ENCODE measurements at places on chromosomes 7 and 10.

- H3K36me3 ChIP-seq = peaks cover 3% of the 10 kb centered on the region
- H3K27me3 ChIP-seq = no peaks in the 10 kb centered on the region
- H3K4me3 ChIP-seq = no peak overlapping the region
- peaks cover 5% of the 10 kb centered on the region for H3K4me1 ChIP-seq
Observed at GRCh38 chr7:117184367-117184766, 138.5 kb downstream of the WNT2 start.

DNA sequence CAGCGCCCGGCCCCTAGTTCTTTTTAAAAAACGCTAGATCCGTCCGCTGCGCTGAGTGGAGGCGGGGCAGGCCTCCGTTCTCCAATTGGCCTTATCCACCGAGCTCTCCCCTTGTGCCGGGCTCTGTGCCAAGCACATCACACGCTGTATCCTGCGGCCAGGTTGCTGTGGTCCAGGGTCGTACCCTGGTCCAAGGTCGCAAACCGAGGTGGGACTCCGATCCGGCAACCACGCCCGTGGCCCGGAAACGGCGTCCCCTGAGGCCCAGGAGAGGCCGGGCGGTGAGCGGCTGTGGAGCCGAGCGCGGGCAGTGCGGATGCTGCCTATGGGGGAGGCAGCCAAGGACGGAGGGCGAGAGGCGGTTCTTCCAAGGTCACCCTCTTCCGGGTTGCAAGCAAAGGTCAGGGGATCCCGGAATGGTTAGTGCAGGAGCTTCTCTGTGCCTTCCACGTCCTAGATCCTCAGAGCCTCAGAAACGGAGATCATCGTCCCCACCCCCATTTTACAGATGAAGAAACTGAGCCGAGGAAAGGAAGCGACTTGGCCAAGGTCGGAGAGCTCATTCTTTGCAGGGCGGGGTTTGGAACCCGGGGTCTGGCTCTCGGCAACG lies 72.4 kb upstream of the LRRC4 start:
- peaks cover 4% of the 10 kb centered on the region for H3K4me1 ChIP-seq
- no peaks in the 10 kb centered on the region for H3K36me3 ChIP-seq
- H3K27me3 ChIP-seq = no peaks in the 10 kb centered on the region
- no peak overlapping the region for H3K27ac ChIP-seq

GRCh38 chr10:30392564-30392990 lies 41.4 kb upstream of the MAP3K8 start:
- peak; percentile 22 for DNase-seq
- peak overlapping the region; percentile 49 for H3K4me3 ChIP-seq
- peaks cover 7% of the 10 kb centered on the region for H3K4me1 ChIP-seq

DNA sequence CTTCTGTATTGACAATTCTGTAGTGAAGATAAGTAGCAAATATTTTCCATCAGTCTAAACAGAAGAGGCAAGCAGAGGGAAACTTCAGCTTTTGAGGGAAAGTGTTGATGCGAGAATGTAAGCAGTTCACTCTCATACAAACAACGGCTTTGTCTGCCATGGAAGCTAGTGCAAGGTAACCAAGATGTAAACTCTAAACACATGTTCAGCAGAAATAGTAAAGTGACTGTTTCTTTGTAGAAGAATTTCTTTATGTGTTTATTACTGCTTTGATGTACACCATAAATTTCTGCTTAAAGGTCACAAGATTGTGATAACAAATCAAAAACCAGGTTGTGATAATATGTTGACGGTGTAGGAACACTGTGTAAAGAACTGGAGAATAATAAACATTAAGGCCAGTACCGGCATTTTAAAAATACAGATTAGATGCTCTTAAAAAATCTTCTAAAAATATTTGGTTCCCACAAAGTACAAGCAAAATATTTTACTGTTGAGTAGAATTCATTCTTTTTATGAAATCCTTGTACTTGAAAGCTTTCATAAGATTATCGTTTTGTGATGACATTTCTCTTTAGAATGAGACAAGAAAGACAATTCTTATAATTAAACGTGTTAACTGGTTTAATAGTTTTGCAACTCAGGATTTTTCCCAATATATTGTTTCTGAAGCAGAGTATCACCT lies 34.2 kb downstream of the SEMA3C start:
- no peaks in the 10 kb centered on the region for H3K36me3 ChIP-seq
- H3K27ac ChIP-seq = peak overlapping the region; percentile 94
- no peaks in the 10 kb centered on the region for H3K27me3 ChIP-seq
- peaks cover 25% of the 10 kb centered on the region for H3K4me1 ChIP-seq
- H3K4me3 ChIP-seq = no peak overlapping the region

DNA sequence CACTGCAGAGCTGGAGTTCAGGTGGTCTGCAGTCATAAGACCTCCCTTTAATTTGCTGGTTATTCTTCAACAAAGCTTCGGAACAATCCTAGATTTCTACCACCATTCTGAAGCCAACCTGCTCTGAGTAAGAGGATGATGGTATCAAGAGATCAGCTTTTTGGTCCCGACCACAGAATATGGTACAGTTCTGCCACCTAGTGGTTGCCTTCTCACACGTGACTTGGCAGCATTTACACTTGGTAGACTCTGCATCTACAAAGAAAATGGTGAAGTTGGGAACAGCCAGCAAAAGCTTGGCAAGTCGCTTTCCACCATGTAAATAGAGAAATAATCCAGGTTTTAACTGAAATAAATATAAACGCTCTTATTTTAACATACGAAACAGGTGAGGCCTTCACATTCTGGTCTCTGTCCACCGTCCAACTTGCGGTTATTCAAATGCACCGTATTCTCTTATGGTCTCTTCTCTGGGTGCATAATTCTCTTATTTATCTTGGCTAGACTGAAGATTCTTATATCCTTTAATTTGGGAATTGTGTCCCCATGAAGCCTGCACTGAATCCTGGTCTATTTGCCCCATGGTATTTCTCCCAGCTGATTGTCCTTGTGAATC lies 173.9 kb upstream of the GRM3 start:
- no peaks in the 10 kb centered on the region for H3K4me1 ChIP-seq
- H3K4me3 ChIP-seq = no peak overlapping the region
- H3K36me3 ChIP-seq = no peaks in the 10 kb centered on the region
- H3K27me3 ChIP-seq = no peaks in the 10 kb centered on the region

- no peak overlapping the region for H3K27ac ChIP-seq
- H3K36me3 ChIP-seq = no peaks in the 10 kb centered on the region
- no peaks in the 10 kb centered on the region for H3K4me1 ChIP-seq
- H3K27me3 ChIP-seq = no peaks in the 10 kb centered on the region
Observed at GRCh38 chr10:118694848-118695247, 59.9 kb downstream of the CACUL1 start.
